LoVo (cell line): ENCODE measurements at places on chromosomes 5 and 9.
A peak's percentile ranks its signal among the peaks of the same experiment; 100 is the strongest.

DNA sequence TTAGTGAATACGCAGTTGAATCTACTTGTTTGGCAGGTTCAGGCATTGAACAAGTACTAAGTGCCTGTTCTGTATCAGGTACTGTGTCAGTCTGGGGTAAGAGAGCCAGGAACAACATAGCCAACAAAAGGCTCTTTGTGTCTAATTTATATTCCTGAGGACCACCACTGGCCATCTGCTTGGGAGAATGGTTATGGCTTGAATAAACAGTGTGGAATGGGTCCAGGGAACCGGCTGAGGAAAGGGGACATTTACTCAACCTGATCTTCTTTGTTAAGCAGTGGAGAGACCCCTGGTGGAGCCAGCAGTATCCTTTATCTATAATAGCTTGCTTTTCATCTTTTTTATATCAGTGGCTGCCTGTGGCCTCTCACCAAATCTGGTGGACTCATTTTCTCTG lies 38.6 kb downstream of the EXOSC2 start:
- DNase-seq = no peak

- no peak for DNase-seq
These were observed 96.2 kb upstream of the PRDM9 start for GRCh38 chr5:23411200-23411599.

DNA sequence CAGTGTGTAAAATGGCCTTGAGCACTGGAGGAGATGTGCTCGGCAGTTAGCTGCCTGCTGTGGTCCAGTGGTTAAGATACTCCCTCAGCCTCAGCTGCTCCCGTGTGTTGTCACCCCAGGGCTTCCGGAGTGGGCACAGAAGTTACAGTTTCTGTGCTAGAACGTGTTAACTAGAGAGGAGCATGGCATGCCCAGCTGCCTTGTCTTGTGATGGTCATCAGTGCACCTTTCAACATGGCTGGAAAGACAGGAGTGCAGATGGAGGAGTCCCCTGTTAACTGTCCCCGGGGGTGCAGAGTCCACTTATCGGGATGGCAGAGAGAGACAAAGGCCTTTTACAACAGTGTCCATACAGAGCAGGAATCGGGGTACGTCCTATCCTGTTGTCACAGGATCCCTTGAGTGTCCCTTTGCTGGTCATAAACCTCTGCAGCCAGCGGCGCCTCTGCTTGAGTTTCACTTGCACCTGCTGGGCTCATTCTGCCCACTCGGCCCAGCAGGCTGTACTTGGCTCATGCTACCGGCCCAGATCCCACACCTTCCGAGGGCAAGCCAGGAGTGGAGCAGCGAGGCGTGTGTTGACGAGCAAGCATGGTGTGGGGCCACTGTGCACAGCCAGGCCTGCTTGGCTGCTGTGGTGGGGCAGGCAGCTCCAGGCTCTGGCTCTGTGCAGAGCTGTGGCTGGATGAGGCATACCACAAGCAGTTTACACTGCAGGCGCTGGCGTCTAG lies 112.6 kb downstream of the EHMT1 start:
- no peak for DNase-seq

- no peak for DNase-seq
These were observed 69.4 kb upstream of the ACTBL2 start for GRCh38 chr5:57552033-57552432.

DNA sequence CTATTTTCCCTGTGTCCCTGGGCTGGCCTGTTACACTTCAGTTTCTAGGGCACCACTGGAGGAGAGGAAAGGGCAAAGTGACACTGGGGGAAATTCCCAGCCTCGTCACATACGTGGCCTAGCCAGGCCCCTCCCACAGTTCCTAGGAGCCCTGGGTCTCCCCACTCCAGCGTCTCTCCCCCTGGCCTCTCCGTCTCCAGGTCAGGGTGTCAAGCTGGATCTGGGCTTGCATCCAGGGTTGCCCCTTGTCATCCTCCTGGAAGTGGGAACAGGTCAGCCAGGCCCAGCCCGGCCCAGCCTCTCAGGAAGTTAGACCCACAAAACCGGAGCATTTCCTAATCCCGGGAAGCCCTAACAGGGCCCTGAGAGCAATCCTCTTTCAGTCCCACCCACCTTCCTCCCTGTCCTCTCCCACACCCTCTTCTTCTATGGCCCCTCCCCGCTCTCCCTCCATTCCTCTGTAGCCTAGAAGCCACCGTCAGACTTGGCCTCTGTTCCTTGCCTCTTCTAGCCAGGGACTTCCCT lies 4.7 kb upstream of the TNIP1 start:
- DNase-seq = no peak

GRCh38 chr5:62259699-62260250 lies 46.2 kb upstream of the KIF2A start:
- no peak for DNase-seq

- no peak for DNase-seq
These were observed 234.4 kb upstream of the GRAMD2B start for GRCh38 chr5:126188804-126189203.

DNA sequence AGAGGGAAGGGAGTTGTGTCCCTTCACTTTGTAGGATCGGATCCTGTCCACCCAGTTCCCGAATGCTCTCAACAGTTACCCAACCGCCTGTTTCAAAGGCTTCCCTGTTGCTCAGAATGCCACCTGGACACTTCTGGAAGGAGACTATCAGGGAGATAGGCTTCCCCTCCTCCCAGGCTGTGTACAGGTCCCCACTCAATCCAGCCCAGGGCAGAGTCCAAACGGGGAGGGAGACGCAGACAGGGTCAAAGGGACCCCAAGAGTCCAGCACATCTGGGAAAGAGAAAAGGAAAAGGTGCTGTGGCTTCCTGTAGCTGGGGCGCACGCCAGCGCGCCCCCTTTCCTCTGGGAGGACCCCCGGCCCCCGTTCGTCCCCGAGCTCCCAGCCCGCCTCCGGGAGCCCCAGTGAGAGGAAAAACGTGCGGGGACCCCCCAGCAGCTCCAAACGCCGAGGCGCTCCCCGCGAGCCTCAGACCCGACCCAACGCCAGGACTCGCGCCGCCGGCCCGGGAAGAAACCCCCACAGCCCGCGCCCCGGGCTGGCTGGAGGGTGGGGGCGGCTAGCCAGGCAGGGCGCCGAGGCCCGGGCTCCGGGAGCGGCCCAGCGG lies 640 bp downstream of the SURF4 start:
- peak; percentile 48 for DNase-seq

DNA sequence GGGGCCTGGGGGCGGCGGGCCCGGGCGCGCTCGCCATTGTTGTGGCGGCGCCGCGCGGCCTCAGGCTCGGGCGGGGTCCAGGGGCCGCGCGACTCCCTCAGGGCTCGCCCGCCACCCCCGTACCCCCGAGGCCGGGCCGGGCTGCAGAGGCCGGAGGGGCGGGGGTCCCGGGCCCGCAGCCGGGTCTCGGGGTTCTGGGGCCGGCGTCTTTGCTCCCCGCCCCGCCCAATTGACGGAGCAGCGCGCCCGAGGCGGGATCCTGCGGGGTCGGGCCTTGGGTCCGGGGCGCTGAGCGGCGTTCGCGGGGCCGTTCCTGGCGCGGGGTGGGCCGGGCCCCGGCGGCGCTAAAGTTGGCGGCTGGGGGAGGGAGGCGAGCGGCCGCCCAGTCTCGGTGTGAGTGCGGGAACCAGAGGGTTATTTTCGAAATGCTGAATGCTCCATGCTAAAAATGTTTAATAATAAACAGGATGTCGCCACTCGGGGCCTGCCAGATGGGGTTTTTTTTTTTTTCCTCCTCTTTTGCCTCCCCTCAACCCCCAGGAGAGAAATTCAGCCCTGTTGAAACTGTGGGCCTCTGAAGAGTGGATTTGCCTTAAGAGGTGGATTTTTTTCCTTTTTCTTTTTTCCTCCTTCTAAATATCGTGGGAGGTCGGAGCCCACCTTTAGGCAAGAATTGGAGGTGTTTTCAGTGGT lies 724 bp downstream of the PRRC2B start:
- no peak for DNase-seq

DNA sequence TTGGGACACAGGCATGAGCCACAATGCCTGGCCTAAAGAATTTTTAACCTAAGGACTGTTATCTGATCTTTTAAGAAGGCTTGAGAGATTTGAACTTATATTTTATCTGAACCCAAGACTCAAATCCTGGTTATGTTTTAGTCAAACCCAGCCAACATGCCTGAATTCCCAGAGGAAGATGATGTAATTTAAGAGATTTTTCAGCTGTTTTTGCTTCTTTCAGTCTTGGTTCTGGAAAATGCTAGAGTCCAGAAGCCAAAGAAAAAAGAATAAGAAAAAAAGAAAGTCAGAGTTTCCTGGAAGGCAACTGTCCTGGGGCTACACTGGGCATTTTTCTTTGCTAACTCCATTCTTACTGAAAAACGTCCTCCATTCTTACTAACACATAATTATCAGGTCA lies 85.8 kb downstream of the SNX18 start:
- no peak for DNase-seq

DNA sequence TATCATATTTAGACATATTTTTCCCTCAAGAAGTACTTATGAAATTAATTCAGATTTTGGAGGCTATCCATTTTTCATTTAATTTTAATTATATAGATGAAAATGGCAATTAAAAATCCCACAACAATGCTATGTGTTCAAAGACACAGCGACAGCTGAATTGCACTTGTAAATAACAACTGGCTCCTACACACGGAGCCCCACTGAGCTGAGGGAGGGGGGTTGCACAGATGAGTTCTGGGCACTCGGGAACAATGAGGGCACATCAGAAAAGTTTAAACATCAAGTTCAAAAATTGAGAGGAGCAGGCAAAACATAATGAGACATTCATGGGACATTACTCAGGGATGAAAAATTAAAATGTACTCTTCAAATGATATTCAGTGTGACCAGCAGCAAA lies 104.9 kb downstream of the MARCHF3 start:
- no peak for DNase-seq

DNA sequence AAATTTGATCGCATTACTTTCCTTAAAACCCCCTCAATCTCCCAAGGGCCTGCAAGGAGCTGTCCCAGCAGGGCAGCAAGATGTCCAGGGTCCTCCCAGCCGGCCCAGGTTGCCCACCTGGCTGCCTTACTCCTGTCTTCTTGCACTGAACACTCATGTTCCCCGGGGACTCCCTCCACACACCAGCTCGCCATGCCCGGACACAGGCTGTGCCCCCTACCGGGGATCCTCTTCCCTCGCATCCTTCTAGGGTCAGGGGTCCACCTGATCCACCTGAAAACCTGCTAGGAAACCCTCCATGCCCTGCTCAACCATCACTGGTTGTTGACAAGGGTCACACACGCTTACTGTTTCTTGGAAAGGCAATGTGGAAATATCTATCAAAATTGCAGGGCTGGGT lies 172.0 kb upstream of the MSX2 start:
- DNase-seq = no peak

GRCh38 chr5:114296191-114296590 lies 65.7 kb upstream of the KCNN2 start:
- no peak for DNase-seq

DNA sequence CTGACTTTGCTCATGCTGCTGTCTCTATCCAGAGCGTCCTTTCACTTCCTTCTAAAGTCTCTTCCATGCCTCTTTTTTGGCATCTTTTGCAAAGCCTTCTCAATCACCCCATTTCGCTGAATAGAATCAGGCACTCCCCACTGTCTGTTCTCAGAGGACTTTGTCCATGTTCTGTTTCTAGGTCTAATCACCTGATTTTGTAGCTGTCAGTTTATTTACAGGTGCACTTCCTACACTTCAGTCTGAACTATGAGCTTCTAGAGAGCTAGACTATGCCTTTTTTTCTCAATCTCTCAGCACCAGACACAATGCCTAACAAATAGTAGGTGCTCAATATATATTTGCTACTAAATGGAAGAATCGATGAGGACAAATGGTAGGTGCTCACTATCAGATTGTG lies 29.9 kb downstream of the TLR4 start:
- DNase-seq = no peak

GRCh38 chr5:123455095-123455494 lies 31.9 kb upstream of the CEP120 start:
- no peak for DNase-seq

- no peak for DNase-seq
These were observed 714.6 kb downstream of the SEMA5A start for GRCh38 chr5:8831251-8831650.

DNA sequence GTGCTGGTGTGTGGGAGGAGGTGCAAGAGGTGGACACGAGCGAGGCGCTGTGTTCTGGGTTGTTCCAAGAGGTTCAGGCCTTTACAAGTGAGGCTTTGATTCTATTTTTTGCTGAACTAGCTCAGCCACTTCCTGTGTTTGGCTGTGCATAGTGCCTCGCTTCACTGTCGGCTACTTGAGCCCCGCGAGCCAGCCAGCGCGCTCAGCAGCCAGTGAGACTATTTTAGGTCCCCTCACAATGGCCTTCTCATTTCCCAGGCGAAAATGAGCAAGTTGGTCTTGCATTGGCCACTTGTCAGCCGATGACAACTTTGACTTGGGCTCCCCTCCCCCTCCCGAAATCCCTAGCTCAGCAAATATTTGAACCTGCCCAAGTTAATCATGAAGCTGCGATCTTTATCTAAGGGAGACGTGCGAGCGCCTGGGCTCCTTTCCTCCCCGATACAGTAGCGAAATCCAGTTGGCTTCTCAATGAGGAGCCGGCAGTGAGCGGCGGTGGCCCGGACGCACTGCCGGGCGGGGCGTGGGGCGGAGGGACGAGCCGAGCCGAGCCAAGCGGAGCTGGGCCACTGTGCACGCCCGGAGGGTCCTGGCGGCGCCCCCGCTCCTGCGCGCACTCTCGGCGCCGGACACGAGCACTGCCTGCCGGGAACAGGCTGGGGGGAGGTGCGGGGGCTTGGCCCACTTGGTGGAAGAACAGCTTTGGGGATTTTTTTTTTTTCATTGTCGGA lies 72.6 kb downstream of the PIK3R1 start:
- peak; percentile 41 for DNase-seq

GRCh38 chr5:139837711-139838380 lies 42.2 kb downstream of the PSD2 start:
- DNase-seq = no peak

DNA sequence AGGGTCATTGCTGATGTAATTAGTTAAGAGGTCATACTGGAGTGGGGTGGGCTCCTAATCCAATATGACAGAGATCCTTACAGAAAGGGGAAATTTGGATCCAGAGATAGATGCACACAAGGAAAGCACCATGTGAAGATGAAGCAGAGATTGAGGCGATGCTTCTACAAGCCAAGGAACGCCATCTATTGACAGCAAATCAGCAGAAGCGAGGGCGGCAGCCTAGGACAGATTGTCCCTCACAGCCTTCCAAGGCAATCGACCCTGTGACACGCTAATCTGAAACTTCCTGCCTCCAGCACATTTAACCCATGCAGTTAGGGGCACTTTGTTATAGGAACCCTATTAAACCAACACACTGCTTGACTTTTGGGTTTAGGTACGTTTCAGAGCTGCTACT lies 285.1 kb upstream of the DAP start:
- no peak for DNase-seq
